ENCODE measurements at places on chromosomes 5 and 9.

DNA sequence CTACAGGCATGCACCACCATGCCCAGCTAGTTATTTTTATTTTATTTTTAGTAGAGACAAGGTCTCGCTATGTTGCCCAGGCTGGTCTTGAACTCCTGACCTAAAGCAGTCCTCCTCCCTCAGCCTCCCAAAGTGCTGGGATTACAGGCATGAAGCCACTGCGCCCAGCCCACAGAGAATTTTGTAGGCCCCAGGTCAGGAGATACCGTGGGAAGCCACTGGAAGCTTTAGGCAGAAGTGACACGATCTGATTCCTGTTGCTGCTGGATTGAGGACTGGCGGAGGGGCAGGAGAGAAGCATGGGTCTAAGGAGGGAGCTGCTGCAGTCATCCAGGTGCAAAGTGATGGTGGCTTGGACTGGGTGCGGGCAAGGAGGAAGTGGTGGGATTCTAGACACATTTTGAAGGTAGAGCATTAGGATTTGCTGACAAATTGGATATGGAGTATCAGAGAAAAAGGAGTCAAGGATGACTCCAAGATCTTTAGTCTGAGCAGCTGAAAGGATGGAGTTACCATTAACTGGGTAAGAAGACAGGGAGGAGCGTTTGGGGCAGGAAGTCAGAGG, 20.7 kb downstream of the TCF7 start:
- no peak for DNase-seq

DNA sequence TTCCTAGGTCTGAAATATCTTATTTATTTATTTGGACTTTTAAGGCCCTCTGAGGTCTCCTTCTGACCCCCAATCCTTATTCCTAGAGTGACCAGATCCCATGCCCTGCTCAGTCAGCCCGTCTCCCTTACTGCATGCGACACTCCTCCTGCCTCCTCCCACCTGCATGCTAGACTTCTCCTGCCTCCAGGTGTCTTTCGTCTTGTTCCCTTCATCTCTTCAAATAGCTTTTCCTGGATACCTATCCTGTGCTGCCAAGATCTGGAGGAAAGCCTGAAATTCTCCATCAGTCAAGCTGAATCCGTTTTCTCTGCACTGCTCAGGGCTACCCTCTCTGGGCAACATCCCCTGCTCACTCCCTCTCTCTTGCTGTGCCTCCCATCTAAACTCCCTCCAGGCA, 81.0 kb downstream of the PRDM6 start:
- DNase-seq, result no peak

DNA sequence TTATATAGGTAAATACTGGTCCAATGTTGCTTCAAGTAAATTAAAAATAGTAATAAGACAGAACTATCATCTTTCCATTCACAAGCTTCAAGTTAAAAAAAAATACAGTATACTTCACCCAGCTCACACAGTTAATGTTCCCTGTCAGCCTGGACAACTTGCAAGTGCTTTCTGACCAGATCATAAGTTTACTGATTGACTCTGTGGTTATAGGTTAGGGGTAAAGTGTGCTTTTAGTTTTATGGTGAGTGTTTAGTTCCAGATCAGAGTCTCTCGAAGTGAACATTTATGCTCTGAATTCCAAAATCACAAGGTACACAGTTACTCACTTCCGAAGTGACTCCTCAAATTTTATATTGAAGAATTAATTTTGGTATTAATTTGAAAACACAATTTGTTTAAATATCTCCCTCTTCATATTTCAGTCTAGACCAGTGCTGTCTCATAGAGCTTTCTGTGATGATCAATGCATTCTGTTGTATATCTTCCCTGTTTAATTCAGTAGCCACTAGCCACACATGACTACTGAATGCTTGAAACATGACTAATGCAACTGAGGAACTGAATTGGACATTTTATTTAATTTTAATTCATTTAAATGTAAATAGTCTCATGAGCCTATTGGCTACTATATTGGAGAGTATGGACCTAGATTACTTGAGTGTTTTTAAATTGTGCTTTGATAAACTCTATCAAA, 90.7 kb downstream of the MEF2C start:
- no peak for DNase-seq

DNA sequence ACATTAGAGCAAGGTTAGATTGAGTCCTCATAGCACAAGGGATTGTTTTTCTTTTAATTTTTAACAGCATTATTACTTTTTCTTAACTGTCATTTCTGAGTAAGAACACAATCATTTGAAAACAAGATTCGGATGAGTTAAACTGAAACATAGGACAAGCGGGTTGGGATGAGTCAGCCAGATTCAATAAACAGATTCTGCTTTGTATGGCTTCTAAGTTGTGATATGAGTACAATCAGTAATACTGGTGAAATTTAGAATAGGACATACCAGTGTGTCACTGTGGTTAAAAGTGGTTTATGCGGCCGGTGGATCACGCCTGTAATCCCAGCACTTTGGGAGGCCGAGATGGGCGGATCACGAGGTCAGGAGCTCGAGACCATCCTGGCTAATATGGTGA, 364.3 kb upstream of the CDH10 start:
- DNase-seq, result no peak

GRCh38 chr9:128296340-128297220, 20.5 kb downstream of the SWI5 start:
- DNase-seq, result no peak
